ENCODE measurements at places on chromosomes 12 and 14.

- no peak for DNase-seq
These were observed 148.0 kb upstream of the NUDT4 start for GRCh38 chr12:93229494-93230325.

DNA sequence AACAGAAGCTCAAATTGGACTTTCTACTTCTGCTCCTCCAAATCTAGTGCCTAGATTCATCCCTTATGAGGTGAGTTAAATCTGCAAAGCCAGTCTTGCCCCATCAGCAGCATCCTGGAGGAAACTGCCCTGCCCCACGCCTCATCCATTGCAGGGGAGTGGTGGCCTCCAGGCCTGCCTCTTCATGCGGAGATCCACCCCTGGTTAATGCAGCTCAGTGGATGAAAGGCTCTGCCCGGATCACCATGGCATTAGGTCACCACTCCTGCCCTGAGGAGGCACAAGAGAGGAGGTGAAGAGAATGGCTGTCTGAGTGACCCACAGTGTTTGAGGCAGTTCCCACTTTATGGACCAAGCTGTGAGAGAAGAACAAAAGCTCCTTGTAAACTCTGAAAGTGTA, 218.1 kb downstream of the C12orf75 start:
- DNase-seq: no peak

DNA sequence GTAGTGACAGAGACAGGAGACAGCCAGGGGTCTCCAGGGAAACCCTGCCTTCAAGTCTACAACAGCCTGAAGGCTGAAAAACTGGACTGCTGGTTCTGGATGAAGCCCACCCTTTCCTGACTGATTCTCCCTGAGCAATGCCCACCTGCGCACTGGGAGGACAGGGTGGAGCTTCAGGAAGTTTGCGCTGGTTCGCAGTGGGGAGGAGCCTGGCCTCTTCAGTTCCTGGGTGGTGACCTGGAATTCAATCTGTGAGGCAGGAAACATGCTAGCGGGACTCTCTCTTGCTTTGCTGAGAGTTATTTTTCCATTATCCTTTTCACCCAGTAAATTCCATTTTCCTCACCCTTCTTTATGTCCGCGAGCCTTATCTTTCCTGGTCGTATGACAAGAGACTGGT, 600.8 kb downstream of the TRHDE start:
- no peak for DNase-seq

DNA sequence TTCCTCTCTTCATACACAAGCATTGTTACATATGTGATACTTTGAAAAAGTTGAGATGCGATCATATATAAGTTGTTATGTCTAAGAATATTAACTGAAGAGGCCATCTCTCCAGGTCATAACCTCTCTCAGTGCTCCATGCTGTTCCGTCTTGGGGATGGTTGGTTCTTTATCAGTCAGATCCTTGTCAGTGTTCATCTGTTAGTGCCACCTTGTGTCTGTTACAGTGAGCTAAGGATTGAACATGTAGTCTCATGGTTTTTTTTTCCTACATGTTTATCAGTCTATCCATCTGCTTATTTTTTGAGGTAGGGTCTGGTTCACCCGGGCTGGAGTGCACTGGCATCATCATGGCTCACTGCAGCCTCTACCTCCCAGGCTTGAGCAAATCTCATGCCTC, 30.5 kb downstream of the EP400 start:
- DNase-seq: no peak

- no peak for DNase-seq
These were observed 33.8 kb upstream of the DTX1 start for GRCh38 chr12:113022563-113023297.

GRCh38 chr12:58761308-58761707, 159.0 kb downstream of the LRIG3 start:
- no peak for DNase-seq

DNA sequence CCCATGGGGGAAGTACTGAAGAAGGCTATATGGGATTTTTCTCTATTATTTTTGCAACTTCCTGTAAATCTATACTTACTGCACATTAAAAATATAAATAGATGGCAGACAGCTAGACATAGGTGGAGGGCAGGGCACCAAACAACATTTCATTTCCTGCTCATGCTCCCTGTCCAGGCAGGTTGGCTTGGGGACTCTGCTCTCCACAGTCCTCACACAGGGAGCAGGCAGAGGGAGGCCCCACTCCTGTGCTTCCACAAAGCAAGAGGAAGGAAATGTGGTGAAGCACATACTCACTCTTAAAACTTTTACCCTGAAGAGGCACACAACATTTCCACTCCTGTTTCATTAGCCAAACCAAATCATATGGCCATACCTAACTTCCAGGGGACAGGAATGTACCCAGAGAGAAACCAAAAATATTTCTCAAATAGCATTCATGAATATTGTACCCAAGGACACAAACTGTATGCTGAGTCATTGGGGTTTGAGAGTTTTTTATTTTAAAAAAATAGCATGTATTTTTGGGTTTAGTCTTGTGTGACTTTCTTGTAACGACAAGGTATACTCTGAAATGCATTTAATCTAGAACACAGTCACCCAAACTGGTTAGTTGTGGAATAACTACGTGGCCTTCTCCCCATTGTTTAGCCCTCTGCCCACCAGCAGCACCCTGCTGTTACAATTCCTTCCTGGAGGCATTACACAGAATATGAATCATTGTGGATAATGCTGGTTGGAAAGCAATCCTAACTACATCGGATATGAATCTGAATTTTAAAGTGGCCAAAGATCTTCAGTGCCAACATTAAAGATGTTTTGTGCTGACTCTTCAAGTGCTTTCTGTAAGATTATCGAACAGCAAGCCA, 40.9 kb downstream of the RTN1 start:
- no peak for DNase-seq

DNA sequence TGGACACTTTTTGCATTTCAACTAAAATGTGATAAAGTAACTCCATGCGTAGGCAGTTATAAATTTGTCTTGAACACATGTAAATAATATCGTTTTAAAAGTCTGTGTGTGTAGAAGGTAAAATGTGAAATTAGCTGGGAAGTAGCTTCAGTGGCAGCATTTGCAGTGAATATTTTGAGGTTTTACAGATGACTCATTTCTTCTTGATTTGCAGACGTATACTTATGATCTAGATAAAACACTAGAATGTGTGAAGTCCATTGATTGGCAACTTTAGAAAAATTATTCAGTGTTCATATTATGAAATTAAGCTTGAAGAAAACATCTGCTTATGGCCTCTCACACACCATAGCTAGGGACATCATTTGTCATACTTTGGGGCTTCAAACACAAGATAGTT, 788.6 kb upstream of the NOVA1 start:
- no peak for DNase-seq

DNA sequence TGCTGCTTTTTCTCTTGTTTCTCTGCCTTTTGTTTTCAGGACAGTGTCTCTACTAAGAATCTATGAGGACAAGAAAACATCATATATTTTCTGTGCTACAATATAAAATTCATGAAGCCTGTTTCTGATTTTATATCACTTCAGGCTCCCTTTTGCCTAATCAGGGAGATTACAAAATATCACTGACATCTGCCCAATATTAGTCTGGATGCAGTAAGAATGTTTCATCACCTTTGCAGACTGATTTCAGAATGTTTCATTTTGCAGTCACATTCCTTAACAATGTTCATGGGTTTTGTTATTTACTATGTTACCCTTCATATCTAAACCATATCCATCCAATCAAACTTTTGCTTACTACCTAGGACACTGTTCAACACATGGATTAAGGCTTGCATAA, 491 bp upstream of the CLEC6A start:
- DNase-seq: no peak

- no peak for DNase-seq
These were observed 33.0 kb downstream of the BEGAIN start for GRCh38 chr14:100554082-100554677.

- DNase-seq: no peak
These were observed 44.4 kb upstream of the GPR68 start for GRCh38 chr14:91288876-91289275.

DNA sequence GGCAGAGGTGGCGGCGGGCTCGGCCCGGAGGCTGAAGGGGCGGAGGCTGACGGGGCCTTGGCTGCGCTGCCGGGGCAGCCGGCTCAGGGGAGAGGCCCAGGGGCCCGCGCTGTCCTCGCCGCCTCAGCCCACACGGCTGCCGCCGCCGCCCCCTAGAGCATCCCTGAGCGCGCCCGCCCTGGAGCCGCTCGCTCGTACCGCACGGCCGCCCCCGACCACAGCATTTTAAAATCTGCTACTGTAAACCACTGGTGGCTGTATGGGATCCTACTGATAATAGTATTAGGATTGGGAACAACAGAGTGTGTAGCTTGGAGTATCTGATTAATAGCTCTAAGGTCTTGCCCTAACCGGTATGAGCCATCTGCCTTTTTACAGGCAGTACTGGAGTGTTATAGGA, 22.2 kb upstream of the EDDM3A start:
- DNase-seq: no peak

- no peak for DNase-seq
These were observed 96.0 kb downstream of the SRGAP1 start for GRCh38 chr12:63940310-63941005.

- DNase-seq: no peak
These were observed 29.7 kb upstream of the SFSWAP start for GRCh38 chr12:131681257-131681620.

- no peak for DNase-seq
These were observed 253.4 kb upstream of the KITLG start for GRCh38 chr12:88833641-88834116.

GRCh38 chr14:75279153-75279762, 630 bp downstream of the FOS start:
- DNase-seq: peak; percentile 32

DNA sequence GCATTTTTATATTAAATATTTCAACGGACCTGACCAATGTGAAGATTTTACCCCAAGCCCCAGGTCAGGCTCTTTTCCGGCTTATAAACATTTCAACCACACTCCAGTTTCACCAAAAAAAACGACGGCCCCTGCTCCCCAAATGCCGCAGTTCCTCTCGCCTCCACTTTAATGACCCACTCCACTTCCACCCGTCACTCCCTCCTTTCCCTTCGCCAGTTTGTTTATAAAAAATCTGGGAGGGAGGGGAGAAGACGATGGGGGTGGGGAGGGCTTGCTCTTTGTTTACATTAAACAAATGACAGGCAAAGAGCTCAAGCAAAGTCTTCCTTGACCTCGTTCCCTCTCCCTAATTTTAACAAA, 5.4 kb downstream of the SIX6 start:
- peak; percentile 43 for DNase-seq

DNA sequence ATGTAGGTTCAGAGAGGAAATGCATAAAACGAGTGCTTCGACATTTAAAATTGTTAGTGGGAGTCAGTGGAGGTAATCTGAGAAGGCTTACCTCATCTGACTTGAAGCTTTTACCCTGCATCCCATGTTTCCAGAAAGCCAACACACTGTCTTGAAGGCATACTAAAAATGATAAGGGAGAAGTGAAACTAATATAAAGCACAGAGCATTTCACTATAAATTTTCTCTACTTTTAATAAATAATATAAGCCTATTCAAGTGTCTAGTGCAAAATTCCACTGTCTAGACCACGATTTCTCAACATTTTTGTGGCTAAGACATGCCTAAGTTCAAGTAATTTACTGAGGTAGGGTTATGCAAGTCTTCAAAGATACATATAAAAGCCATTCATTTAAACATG, 29.1 kb upstream of the CDKL1 start:
- DNase-seq: peak; percentile 36

- peak; percentile 88 for DNase-seq
These were observed at the start of gene ADAMTS20 for GRCh38 chr12:43551971-43552559. TSS of gene ADAMTS20 (minus strand) at chr12:43552203. CDS start at chr12:43551921, 282 bp downstream.

DNA sequence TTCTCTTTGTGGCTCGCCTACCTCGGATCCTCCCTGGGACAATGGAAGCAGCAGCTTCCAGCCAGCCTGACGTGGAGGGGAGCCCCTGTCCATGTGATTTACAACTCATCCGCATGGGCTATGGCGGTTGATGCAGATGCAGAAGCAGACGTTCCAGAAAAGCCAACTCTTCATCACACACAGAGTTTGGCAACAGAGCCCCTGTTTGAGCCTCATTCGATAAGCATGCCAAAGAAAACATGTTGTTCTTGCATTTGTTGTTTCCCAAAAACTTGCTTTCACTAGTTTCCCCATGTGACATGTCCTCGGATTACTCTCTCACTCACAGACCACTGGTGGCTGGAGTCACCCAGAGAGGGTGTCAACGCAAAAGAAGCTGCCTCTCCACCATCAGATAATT, 16.4 kb upstream of the TC2N start:
- no peak for DNase-seq

DNA sequence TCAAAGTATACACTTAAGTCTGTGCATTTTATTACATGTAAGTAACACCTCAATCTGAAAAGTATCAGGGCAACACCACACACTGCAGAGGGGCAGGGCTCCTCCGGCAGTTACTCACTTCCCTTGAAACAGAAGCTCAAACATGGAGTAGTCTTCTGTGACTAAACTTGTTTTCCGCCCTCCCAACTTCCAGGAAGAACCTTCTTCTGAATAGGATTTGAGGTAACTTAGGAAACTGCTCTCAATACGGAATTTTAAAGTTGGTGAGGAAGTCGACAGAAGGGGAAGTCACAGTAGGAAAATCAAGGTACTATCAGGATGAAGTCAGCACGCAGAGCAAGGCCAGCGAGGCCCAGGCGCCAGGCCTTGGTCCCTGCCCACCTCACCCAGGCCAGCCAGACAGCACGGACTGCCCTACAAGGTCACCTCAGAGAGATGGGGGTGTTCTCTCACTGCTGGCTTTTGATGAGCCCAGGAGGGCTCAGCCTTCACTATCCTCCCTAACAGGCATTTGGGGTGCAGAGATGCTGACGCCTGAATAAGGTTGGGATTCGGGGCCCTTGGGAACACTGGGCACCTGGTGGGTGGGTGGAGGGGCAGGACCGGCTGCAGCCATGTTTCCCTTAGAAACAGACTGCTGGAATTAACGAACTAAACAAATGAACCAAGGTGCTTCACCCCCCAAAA, 5.8 kb downstream of the ANKRD9 start:
- DNase-seq: no peak

DNA sequence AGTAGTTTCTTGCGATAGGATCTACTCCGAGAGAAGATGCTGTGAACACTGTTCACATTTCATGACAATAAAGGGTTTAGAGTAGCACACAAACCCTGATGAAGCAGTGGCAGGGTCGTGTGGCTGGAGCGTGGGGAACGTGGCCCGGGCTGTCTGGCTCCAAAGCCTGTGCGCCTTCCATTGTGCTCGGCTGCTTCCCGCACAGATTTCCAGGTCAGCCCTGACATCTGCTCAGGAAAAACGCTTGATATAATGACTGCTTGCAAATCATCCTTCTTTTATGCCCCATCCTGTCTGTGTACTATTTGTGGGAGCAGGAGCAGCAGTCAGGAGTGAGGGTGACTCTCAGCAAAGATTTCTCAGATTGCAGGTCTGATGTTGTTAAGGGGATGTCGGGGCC, 78.6 kb downstream of the EML1 start:
- no peak for DNase-seq

DNA sequence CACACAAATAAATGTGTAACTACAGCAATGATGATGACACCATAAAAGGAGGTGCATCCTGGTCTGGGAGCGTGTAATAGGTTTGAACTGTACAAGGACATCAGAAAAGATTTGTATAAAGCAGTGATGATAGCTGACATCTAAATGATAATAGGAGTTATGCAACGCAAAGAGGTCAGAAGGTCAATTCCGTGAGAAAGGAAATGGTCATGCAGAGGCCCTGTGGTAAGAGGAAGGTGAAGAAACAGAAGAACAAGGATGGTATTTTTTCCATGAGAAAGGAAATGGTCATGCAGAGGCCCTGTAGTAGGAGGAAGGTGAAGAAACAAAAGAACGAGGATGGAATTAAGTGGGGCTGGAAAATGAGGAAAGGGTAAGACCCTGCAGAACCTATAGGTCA, 106.7 kb upstream of the TMPO start:
- DNase-seq: no peak
